ENCODE measurements at places on chromosomes 11 and 22.
A peak's percentile ranks its signal among the peaks of the same experiment; 100 is the strongest.

- DNase-seq = no peak
These were observed 2.5 kb upstream of the IFITM10 start for GRCh38 chr11:1752907-1753228.

DNA sequence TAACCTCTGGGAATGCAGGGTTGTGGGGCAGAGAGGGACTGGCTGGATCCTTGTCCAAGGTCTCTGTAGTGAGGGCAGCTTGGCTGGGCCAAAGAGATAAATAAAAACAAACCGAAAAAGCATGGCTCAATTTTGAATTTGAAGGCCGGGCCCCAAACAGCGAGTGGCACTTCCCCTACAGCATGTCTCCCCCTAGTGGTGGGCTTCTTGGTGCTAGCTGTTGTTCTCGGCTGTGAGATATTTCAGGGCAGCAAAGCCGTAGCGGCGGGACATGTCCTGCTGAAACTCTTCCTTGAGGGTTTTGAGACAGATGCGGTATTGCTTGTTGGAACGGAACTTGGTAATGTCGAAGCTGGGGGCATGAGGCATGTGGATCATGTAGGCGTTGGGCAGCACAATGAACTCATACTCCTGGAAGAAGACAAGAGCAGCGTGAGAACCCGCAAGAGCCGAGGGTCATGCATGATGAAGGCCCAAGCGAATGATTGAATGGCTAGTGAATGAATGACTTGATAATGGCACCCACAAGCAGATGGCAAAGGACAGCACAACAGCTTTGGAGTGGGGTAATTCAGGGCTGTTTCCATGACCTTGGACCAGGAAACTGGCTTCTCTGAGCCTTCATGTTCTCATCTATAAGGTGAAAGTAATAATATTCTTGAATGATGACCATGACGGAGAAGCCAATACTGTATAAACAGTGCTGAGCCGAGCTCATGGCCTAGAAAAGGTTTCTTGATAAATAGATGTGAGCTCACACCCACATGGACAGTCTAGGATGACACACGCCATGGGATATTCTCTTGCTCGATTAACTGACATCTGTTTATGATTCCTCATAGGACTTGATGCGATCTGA lies 216.3 kb upstream of the SYN3 start:
- DNase-seq = no peak

DNA sequence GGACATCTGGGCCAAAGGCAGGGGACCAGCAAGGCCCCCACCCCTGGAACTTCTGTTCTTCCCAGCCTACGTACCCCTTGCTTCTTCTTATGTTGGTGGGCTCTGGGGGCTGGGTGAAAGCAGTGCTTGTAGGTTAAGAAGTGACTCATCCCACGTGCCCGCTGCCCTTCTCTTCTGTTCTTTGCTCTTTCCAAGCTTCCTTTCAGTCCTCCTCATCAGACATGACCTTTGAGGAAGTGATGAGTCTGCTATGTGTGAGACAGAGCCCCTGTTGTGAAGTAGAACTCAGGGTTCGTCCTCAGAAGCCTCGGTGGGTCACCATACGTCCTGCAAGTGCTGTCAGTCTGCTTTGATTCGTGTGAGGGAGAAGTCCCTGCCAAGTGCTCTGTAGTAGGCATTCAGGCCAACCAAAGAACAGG lies 12.7 kb downstream of the MED15 start:
- no peak for DNase-seq

DNA sequence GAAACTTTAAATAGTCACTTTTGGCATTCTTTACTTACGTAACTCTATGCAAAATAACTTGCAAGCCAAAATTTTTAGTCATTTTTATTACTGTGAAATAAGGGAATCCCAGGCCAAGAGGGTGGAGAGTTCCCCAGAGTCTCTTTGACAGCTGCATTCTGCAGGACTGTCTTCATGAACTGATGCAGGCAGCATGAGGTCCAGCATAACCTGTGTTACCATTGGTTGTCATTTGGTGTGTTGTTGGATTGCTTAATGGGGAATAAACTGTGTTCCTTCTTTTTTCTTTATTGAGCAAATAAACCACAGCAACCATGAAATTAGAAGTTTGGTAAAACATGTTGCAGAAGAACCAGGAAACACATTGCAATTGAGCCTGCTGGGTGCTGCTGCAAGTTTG lies 24.6 kb downstream of the MMP27 start:
- DNase-seq = no peak

- no peak for DNase-seq
These were observed 43.5 kb upstream of the TP53I11 start for GRCh38 chr11:44993971-44994704.

DNA sequence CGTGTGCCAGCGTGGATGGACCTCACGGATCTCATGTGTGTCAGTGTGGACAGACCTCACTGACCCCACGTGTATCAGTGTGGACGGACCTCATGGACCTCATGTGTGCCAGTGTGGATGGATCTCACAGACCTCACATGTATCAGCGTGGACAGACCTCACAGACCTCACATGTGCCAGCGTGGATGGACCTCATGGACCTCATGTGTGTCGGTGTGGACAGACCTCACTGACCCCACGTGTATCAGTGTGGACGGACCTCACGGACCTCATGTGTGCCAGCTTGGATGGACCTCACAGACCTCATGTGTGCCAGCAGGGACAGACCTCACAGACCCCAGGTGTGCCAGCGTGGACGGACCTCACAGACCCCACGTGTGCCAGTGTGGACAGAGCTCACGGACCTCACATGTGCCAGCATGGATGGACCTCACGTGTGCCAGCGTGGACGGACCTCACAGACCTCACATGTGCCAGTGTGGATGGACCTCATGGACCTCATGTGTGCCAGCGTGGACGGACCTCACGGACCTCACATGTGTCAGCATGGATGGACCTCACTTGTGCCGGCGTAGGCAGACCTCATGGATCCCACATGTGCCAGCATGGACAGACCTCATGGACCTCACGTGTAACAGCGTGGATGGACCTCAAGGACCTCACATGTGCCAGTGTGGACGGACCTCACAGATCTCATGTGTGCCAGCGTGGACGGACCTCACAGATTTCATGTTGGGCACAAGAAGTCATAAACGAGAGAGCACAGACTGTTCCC lies 18.2 kb downstream of the TTLL8 start:
- DNase-seq = no peak

GRCh38 chr11:120859552-120860295 lies 164.2 kb upstream of the TBCEL start:
- no peak for DNase-seq

GRCh38 chr22:32480238-32480637 lies 5.6 kb downstream of the FBXO7 start:
- no peak for DNase-seq

DNA sequence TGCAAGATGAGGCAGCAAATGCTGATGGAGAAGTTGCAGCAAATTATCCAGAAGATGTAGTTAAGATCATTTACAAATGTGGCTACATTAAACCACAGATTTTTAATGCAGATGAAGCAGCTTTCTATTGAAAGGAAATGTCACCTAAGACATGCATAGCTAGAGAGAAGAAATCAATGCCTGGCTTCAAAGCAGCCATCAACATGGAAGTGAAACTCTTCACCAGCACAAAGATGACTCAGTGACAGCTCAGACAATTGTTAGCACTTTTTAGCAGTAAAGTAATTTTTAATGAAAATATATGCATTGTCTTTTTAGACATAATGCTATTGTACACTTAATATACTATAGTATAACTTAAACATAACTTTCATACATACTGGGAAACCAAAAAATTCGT lies 71.4 kb downstream of the FANCF start:
- no peak for DNase-seq

GRCh38 chr11:11247086-11247485 lies 106.0 kb downstream of the CSNK2A3 start:
- DNase-seq = no peak

- DNase-seq = peak; percentile 54
These were observed 58.3 kb downstream of the MYH9 start for GRCh38 chr22:36329254-36330078.

DNA sequence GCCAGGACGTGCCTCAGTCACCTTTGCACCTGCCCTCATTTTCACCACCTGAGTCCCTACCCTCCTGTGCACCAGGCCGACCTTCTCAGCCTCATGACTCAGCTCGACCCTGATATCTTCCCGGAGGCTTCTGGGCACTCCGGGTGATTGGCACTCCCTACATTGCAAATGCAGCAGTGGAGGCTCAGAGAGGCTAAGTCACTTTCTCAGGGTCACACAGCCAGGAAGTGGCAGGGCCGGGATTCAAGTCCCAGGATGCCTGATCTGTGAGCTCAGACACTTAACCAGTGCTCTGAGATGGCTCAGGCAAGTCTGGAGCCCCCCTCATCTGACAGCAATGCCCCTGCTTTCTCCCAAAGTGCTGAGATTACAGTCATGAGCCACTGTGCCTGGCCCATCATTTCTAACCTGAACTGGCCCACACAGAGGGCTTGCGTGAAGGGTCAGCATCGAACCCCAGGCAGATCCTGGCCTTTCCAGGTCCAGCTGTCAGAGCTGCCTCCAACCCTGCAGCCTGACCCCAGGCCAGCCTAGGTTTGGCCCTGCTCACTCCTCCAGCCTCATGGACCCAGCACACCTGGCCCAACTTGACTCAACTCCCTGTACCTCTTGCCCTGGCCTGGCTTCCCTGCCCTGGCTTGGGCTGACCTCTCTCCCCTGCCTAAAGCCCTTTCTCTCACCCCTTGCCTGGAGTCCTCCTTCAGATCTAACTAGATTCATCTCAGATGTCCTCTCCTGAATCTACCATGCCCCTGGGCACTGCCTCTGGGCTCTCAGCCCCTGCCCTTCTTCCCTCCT lies 40.7 kb upstream of the RTL6 start:
- DNase-seq = no peak

DNA sequence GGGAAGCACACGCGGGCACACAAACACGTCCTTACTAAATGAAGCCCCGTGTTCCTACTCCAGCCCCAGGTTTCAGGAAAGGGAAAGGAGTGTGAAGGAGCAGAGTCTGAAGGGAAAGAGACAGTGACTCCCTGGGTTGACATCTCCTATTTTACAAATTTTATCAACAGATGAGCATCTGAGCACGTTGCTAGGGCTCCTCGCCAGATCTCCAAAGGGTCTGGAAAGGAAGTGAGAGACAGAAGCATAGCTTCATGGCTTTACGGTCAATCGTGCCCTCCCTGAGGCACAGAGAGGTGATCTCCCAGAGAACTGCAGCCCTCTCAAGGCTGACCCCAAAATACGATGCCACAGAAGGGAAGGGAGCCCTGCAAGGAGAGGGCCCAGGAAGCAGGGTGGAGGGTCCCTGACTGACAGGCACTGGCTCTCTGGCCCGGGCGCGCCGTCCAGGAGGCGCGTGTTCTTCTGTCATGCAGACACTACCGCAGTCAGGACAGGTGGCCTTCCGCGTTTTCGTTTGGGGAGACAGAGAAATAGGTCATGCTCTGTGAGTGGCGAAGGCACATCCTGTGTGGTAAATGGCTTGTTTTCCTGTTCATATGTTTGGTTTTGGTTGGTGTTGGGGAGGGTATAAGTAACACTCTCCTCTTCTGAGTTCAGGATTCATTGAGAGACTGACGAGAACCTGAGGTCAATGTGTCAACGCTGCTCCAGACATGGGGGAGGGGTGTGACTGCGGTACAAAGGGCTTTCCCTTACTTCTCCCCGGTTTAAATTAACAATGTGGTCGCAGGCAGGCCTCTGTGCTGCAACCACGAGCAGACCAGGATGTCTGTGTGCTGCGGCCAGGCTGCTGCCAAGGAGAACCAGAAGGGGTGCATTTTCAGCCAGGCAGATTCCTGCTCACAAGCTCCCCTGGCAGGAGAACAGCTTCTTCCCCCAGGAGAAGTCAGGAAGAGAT lies 813.3 kb downstream of the OPCML start:
- peak; percentile 10 for DNase-seq

- DNase-seq = peak; percentile 36
These were observed 94.2 kb upstream of the TBCEL start for GRCh38 chr11:120929664-120930154.

DNA sequence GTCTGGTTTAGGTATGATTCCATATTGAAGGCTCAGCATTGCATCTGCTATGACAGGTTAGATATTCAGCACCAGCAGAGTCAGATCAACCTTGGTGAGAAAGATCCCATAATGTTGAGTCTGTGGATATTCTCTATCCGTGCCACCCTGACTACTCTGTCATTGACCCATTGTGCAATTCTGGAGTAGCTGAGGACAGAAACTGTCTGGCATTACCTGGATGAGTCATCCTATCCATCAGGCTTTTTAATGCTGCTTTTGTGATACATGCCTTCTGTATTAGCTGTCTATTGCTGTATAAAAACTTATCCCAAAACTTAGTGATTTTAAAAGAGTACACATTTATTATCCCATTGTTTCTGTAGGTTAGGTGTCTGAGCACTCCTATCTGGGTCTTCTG lies 189.1 kb upstream of the FAT3 start:
- no peak for DNase-seq

DNA sequence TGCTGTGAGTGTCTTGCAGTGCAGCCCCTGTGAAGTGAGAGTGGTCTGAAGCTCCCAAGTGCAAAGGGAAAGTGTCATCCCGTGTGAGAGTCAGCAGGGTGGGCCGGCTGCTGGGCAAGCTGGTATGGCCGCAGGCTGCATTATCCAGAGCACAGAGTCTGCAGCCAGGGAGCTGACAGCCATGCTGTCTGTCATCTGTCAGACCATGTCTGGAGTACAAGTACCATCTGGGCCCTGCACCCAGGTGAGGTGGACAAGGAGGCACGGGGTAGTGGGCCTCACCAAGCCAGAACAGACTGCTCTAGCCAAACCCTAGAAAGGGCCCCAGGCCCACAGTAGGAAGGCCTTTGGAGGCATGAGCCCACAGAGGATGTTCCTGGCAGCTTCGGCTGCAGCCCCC lies 20.2 kb downstream of the LMO1 start:
- no peak for DNase-seq

DNA sequence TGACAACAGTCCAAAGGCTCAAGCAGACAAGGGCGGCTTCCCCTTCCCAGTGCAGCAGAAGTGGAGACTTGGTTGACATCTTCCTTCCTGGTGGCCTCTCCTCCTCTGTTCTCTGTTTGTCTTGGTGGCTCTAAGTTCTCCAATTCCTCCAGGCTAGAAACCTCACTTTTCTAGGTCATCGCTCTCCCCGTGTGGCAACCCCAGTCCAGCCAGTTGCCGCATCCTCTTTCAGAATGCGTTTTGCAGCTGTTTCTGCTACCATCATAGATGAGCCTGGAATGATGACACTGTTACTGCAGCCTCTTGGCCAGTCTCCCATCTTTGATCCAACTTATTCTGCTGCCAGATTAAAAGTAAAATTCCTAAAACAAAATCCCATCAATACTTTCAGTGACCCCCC lies 201.5 kb downstream of the TRIM29 start:
- no peak for DNase-seq

DNA sequence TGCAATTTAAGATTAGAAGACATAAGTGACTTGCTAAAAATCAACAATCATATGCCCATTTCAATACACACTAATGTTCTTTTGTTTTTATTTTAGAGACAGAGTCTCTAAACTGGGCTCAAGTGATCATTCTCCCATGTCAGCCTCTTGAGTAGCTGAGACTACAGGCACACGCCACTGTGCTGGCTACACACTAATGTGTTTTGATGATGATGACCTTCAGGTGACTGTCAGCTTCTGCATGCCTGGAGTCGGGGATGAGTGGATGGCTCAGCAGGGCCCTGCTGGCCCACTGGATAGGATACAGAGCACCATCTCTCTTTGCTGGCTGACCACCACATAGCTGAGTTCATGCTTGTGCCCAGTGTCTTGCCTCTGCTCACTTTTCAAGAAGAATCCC lies 27.0 kb upstream of the POU2AF1 start:
- DNase-seq = no peak
